ENCODE measurements at places on chromosomes 7 and 10.

- DNase-seq = no peak
Observed at GRCh38 chr7:115779561-115779960, 251.0 kb downstream of the TFEC start.

GRCh38 chr10:93514521-93514920 lies 18.1 kb downstream of the CEP55 start:
- no peak for DNase-seq

DNA sequence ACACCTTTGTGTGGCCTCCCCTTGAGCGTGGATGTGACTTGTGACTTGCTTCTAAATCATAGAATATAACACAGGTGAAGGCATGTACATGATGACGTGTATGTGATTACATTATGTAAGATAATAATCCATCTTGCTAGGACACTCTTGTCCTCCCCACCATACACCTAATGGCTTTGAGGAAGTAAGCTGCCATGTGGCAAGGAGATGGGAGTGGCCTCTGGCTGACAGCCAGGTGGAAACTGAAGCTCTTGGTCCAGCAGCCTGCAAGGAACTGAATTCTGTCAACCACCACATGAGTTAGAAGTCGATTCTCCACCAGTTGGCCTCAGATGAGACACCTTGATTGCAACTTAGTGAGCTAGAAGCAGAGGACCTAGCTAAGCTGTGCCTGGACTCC lies 67.4 kb upstream of the ELN start:
- DNase-seq = no peak

DNA sequence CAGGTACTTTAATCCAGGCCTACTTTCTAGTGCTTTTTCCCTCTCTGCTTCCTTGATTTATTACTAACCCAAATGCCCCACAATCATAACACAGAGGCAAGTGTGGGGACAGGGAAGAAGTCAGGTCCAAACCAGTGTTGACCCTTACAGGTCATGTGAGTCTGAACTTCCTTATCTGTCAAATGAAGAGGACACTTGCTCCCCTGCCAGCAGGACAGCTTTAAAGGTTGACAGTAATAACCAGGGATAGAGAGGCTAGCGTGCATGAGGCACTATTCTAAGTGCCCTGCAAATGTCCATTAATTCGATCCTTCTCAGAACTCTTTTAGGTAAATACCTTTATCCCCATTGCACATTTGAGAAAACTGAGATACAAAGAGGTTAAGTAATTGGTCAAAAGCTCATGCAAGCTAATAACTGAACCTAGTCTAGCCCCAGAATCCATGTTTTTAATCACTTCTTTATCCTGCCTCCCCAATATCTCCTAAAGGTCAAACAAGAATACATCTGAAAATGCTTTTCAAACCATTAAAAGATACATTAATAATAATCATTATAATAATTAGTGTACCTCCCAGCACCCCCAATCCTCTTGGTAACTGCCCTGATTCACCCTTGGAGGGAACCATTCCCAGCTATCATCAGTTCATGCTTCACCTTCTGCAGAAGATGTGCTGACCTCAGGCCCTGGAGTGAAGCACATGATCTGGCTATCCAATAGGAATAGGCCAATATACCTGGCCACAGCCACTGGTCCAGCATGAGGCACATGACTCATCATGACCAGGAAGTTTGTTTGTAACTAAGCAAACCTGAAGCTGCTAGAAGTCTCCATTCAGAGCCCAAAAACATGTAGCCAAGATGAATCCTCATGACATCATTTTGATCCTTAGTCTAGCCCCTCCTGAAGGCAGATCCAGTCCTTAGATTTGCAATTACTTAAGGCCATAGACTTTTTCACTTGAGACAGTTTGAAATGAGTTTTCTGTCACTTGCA lies 40.7 kb downstream of the SGMS1 start:
- DNase-seq = no peak

All from NCI-H748 treated with DMSO at 0.1 percent for 48 hours (cell line).